ENCODE measurements at places on chromosomes 2 and 18.

- no peak for DNase-seq
Observed at GRCh38 chr2:127609031-127609751, 36.8 kb upstream of the GPR17 start.

DNA sequence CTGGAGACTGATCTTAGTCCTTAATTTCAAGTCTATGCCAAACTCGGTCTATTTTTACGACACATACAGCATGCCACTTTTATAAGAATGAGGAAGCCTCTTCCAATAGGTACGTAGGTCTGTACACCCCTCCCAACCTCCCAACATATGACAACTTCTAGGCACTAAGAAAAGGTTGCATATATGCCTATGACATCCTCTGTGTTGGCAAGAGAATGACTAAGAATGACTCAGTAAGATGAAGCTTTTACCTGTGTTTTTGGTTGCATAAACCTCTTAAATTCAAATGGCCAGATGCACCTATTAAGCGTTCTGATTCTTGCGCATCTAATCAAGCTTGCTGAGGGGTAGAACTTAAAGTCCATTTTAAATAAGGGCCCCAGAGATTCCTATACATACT, 586.4 kb upstream of the ZEB2 start:
- DNase-seq = no peak

GRCh38 chr18:5943514-5943913, 48.2 kb upstream of the TMEM200C start:
- no peak for DNase-seq

DNA sequence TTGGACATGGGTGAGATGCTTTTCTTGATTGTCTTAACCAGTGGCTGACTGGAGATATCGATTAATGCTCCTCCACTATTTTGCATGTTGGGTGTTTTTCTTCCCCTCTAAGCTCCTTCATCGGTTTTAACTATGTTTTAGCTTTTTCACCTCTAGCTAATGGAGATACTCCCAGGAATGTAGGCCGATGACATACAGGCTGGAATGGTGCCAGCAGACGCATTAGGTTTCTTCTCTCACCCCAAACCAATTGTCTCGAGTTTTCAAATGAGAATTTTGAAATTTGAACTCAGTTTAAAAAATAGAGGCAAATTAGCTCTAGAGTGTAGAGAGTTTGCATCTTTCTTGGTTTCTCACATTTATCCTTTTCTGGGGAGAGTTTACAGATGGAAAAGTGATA, 247.6 kb downstream of the RPRM start:
- DNase-seq = peak; percentile 57

DNA sequence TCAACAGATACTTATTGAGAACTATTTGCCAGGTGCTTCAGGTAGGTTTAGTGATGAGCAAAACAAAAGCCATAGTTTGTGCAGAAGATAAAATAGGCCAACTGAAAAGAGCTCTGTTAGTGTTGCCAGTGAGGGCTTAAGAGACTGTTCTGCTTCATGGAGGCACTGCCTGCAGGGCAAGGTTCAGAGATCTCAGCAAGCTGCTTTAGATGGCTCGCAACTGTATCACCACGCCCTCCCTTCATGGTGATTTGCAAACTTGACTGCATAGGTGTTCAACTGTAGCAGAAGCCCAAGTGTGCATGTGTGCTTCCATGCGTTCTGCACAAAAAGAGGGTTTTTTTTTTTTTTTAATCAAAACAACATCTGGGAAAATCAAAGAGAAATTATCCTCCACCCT, 84.5 kb downstream of the RAPH1 start:
- no peak for DNase-seq

DNA sequence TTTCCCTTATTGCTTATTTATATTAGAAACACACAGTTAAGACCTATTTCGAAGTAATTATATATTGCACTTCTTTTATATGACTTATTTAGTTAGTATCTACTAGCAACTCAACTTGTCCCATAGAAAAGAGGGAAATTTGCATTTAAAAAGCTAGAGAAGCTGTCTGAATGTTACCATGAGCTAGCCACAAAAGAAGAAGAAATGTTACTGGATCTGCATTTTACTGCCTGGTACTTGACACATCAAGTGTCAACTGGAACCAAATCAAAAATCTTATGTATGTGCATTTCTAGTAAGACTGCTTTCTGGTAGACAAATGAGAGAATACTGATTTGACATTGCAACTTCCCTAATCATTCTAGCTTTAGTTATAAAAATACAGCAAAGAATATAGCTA, 424.6 kb upstream of the VRK2 start:
- DNase-seq = no peak

GRCh38 chr2:110807522-110807921, 75.1 kb downstream of the ACOXL start:
- no peak for DNase-seq

- peak; percentile 20 for DNase-seq
Observed at GRCh38 chr2:46481198-46482193, 2.1 kb downstream of the TMEM247 start.

DNA sequence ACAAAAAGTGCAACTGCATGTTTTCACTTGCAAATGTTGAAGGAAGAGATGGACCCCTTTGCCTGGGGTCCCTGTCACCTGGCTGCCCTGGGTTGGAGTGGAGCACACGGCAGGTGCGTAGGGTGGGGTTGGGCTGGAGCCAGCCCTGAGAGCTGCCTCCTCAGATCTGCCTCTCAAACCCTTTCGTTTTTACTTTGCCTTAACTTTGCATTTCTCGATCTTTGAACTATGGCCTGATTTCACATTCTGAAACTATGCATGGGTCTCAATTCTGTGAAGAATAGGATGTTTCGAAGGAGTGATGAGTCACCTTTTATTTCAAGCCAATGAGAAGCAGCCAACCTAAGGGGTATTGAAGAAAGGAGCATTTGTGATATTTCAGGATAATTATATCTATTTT, 132.8 kb downstream of the ACOXL start:
- no peak for DNase-seq

DNA sequence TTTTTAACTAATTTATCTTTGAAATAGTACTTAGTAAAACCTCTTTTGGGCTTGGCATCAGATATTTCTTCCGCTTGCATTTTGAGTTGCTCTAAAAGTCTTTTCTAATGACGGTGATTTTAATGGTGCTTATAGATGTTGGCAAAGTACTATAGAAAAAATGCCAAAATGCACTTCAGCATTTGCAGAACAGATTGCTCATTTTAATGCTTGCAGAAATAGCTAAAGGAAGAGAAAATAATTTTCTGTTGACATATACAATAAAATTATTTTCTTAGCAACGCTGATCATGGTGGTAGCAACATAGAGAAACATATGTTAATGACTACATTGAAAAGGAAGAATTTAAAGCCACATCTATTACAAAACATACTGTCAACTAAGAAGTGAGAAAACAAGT, 170.7 kb downstream of the STK39 start:
- DNase-seq = no peak

- DNase-seq = no peak
Observed at GRCh38 chr2:160347269-160347863, 146.2 kb downstream of the RBMS1 start.

DNA sequence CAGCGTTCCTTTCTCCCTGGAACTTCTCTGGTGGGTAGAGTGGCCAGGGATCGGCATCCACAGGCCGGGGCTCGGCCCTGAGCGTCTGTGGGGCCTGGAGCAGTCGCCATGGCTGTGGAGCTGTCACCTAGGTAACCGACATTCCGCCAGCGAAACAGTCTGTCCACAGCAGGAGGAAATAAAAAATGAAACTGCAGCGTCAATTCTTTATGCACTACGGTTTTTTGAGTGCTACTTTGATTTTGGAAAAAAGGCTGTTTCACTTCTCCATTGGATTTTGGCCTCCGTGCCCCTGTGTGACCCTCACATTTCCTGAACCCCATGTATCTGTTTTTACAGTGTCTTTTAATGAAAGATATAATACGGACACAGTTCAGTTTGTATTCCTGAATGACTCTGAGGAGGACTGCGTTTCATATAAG, 163.4 kb downstream of the LDLRAD4 start:
- no peak for DNase-seq

DNA sequence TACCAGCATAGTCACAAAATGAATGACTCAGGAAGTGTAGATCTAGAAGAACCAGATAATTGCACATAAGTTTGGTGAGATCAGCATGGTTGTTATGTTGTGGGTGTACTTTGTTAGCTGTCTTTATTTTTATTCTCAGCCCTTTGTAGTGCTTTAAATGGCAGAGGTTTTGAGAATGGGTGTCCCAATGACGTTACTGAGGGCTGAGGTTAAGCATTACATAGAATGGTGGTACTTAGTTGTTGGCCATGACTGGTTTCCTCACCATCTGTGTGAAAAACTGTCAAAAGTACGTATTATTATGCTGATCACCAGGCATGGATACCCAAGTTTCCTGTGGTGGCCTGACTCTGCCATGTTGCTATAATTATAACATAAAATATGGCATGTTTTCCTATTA, 165.8 kb downstream of the UBE2E3 start:
- DNase-seq = no peak

DNA sequence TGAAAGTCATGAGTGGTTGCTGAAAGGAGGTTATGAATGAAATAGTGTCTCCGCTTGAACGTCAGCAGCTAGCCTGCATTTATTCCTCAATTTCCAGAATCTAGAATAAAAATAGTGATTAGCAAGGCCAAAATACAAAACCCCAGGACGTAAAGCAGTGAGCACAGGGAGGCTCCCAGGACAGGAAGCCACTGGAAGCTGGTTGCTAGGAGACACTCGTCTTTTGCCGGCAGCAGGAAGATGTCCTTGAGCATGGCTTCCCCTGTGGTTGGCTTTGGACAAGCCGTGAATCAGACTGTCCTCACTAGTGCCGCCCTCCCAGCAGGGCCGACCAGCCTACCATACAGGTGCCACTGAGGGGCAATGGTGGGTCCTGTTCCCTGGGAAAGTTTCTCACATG, 374.4 kb downstream of the MTX2 start:
- DNase-seq = no peak

DNA sequence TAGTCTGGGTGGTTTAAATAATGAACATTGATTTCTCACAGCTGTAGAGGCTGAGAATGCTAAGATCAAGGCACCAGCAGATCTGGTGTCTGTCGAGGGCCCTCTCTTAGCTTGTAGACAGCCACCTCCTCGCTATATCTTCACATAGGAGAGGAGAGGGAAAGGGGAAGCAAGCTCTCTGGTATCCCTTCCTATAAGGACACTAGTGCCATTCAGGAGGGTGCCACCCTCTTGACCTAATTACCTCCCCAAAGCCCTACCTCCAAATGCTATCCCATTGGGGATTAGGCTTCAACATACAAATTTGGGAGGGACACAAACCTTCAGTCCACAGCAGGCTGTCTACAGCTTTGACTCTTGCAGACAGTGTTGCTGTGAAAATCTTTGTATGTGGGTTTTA, 76.7 kb downstream of the BOLA3 start:
- no peak for DNase-seq

- DNase-seq = no peak
Observed at GRCh38 chr2:109070290-109070689, 58.7 kb upstream of the SH3RF3 start.

- DNase-seq = peak; percentile 73
Observed at GRCh38 chr2:72915907-72916742, 1.2 kb upstream of the EMX1 start.

DNA sequence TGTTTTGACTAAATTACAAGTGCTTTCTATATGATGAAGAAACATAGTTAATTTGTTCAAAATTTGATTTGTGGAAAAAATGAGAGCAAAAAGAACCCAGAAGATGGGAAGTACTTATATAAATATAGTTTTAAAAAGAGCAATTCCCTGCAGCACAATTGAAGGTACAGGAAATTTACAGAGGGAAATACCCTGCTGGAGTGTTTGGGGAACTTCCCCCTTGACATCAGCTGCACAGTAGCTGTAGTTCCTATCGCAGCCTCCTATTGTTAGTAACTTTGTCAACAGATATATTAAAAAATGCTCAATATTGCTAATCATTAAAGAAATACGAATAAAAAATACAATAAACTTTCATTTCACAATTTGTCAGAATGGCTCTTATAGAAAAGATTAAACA, 1118.8 kb upstream of the ZEB2 start:
- DNase-seq = no peak

GRCh38 chr2:18345848-18346247, 214.6 kb downstream of the RDH14 start:
- no peak for DNase-seq

DNA sequence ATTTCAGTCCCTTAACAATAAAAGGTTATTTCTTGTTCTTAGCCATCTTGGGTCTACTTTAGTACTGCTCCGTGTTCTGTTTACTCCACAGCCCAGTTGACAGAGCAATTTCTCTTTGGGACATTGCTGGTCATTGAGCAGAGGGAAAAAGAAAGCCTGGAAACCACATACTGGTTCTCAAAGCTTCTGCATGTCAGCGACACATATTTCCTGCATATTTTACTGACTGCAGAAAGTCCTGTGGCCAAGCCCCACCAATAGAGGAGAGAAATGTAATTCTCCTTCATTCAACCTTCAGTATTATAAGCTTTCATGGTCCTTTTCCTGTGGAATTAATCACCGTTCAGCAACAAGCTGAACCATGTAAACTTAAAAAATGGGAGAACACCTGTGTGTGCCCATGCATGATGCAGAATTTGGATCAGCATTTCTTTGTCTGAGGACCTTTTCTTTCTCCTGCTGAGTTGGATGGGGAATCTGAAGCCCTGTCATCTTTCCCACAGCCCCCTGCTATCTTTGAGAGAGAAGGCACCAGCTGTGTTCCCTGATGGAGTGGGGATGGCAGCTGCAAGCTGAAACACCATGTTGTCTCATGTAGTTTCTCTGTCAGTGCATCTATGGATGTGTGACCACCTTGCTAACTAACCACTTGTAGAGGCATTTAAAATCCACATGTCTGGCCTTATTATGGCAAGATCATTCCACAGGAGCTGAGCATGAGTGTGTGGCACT, 431.6 kb downstream of the MEIS1 start:
- DNase-seq = no peak

DNA sequence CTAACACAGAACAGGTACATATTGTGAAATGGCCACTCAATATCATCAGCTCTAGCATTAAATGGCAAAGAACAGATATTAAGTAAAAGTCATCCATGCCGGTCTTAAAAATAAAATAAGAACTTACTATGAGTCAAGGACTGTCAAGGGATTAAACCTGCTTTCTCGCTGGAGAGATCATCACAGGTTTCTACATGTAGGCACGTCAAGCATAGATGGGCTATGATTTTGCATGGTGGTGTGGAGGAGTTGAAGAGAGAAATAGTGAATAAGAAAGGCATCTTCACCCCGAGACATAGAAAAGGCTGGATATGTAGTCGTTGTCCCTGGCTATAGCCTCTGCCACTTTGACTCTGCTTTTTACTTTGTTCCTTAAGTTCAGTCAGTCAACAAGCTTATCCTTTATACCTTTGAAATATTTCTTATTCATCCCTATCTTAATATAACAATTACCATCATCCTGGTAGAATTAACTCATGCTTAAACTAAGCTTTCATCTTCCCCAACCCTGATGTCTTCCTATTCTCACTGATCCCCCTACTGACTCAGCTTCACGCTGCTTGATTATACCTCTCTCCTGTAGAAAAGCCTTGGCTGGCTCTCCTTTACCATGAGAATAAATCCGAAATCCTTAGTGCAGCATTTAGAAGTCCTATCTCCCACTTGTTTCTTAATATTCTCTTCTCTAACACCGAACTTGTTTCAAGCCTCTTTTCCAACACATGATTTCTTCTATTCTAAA, 42.5 kb downstream of the DSC3 start:
- DNase-seq = no peak

All from NCI-H1436 (cell line).